CD4-positive, alpha-beta T cell treated with Interleukin-17A for 1 hour (primary cell): ENCODE measurements at places on chromosomes 1 and 21.

GRCh38 chr1:33982419-33982818 is 118.5 kb downstream of the HMGB4 start:
- DNase-seq: no peak

DNA sequence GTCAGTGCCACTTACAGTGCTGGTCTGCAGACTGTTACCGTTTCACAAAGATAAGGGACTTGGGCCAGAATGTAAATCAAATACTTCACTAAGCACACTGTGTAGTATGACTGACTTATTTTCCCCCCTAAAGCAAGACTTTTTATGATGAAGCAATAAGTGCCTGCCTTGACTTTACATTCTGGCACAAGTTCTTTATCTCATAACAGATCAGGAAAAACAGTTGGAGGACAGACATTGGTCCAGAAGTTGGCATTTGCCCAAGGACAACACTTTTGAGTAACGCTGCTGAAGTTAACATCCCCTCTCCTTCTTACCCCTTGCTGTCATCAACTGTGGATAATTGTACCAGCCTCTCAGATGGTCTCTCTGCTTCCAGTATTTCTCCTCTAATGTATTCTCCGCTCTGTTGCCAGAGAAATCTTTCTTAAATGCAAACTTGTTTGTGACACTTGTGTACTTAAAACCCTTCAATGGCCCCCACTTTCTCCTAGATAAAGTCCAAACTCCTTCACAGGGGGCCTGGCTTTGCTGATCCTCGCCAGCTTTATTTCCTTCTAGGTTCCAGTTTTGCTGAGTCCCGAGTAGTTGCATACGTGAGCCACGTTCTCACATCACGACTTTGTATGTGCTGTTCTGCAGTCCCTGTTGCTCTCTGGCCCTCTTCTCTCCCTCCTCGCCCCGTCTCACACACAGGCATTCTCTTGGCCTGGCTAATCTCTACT is 45.7 kb downstream of the S1PR1 start:
- DNase-seq: no peak

GRCh38 chr1:243244432-243244841 is 10.6 kb downstream of the CEP170 start:
- no peak for DNase-seq

GRCh38 chr1:110600716-110601115 is 5.4 kb downstream of the KCNA2 start:
- DNase-seq: no peak

DNA sequence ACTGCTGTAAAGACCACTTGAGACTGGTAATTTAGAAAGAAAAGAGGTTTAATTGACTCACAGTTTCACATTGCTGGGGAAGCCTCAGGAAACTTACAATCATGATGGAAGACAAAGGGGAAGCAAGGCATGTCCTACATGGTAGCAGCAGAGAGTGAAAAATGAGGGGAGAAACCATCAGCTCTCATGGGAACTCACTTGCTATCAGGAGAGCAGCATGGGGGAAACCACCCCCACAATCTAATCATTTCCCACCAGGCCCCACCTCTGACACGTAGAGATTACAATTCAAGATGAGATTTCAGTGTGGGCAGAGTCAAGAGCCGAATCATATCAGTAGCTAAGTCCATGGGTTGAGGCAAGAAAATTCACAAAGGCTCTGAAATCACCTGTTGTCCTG is 23.8 kb upstream of the LYPD8 start:
- DNase-seq: no peak

- no peak for DNase-seq
These were observed 28.4 kb downstream of the POFUT2 start for GRCh38 chr21:45259206-45259840.

DNA sequence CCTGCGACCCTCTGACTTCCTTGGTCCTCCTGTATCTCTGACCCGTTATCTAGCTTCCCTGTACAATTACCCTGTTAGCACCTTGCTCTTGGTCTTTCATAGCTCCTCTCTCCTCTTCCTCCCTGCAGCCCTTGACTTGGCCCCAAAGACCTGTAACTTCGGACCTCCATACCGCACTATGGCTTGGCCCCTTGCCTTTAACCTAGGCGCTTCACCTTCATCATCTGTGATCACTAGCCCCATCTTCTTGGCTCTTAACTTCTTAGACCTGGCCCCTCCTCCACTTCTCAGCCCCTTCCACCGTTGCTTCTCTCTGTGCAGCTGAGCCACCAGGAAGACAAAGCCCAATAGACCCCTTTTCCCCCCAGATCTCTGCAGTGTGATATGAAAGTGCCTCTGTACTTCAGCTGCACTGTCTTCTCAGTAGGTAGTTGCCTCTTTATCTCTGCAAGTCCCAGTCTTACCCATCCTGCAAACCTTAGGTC is 740 bp downstream of the ZNF691 start:
- DNase-seq: no peak

GRCh38 chr21:46369520-46370235 is 45.7 kb downstream of the PCNT start:
- no peak for DNase-seq

- no peak for DNase-seq
These were observed 32.9 kb upstream of the COL6A1 start for GRCh38 chr21:45948576-45949141.

GRCh38 chr1:180175806-180176205 is 21.1 kb downstream of the QSOX1 start:
- no peak for DNase-seq

DNA sequence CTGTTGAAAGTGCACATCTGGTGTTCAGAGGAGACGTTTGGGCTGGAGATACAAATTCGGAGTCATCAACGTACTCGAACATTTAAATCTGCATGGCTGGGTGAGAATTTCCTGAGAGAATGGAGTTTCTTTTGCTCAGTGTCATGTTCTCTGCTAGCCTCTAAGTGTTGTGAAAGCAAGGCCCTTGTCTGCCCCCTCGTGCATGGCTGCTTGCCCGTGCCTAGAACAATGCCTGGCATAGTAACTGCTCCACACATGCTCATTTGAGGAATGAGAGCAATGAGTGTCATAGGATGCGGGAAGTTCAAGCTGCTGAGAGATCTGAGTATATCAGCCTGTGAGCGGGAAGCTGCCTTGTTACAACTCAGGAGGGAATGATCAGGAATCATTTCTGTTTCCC is 171.1 kb upstream of the CSF3R start:
- DNase-seq: no peak

GRCh38 chr1:229217716-229218115 is 53.2 kb upstream of the RAB4A start:
- DNase-seq: no peak

DNA sequence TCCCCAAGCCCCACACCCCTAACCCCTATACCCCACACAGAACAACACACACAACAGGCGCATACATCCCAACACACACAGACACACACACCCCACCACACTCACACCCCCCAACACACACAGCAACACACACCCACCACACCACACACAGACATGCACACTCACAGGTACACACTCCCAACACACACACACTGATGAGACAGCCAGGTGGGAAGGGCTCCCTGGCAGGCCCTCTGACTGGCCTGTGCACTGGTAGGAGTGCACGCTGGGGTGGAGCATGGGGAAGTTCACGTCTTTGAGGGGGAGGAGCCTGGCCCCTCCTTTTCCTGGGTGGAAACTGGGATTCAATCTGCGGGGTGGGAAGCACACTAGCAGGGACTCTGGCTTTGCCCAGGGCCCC is 116.7 kb downstream of the RHOU start:
- DNase-seq: no peak

DNA sequence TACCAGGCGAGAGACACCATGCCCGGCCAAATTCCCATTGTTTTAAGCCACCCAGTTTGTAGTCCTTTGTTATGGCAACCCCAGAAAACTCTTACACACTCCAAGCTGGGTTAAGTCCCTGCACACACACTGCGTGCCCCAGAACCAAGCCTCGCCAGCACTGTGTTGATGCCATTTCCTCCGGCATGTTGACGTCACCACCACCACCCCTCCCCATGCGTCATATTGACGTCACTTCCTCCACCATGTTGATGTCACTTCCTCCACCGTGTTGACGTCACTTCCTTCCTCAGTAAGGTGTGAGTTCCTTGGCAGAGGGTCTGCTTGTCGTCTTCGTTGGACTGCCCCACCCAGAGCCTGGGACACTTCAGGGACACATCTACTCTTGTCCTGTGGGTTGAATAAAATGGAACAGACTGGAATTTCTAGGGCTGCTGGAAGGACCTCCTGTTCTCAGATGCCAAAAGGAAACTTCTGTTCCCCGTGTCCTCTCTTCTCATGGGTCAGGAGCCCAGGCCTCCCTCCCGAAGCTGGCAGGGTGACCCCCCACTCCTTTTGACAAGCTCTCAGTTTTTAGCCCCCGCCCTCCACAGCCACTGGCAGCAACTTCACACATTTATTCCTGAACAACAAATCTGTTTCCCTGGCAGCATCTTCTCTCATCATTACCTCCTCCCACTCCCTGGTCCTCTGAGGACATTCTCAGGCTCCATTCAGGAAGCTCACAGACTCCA is 643.3 kb downstream of the NPHP4 start:
- peak; percentile 17 for DNase-seq

DNA sequence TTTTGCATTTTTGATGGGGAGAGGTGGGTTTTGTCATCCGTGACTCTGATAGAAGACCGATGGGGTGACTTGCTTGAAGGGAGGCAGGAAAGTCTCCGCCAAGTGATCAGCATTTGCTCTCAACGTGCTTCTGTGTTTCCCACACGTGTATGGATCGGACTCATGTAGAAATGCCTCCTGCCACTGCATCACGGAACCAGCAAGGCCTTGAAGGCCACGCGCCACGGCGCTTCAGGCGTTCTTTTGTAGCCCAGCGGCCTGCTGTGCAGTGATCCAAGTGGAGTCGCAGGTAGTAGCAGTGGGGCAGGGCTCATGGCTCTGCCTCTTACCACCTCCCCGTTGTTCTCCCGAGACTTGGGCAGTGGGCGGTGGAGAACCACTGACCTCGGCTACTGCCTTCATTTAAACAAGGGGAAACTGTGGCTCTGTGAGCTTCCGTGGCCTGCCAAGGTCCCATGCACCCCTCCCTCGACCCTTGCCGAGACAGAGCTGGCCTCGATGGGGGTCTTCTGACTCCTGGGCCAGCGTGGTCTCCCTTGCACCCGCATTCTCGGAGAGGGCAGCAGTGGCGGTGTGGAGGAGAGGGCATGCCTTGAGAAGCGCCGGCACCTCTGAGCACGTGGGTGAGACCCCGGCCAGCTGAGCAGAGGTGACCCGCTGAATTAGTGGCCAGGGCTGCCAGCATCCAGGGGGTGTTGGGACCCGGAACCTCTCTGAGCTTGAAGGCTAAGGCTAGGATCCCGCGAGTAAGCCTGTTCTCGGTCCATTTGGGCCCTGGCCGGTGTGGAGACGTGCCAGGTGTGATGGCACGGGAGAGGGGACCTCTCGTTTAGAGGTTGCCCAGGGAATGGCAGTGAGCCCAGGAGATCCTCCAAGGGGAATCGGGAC is 46.1 kb upstream of the ABCG1 start:
- DNase-seq: no peak

- DNase-seq: no peak
These were observed 50.8 kb downstream of the SRRM1 start for GRCh38 chr1:24693827-24694379.

- DNase-seq: no peak
These were observed 157.9 kb upstream of the NRIP1 start for GRCh38 chr21:15222707-15223106.

DNA sequence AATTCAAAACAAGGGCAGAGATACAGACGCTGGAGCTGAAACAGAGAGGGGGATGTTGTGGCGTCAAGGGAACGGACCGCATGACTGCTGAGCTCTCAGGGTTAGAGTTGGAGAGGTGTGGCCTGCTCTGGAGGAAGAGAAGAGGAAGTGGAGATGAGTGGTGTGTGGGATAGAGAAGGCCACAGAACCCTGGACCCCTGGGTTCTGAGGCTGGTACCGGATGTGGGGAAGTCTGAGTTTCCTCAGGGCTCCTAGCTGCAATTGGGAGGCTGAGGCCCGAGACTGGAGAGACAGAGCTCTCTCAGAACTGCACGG is 1.8 kb downstream of the BCAN start:
- DNase-seq: peak; percentile 12

DNA sequence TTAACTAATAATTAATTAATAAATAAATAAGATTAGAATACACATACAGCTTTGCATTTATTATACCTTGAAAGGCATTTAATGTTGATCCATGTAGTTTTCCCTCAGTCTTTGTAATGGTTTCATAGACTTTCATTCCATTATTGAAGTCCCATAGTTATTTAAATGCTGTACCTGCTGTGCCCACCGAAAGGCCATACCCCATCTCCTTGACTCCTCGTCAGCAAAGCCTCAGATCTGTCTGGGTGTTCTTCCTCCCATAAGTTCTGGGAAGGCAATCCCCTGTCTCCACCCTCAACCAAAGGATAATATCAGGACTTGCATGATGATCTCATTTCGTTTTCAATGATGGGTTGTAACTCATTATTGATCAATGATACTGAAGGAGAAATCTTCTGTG is 17.1 kb downstream of the CCN1 start:
- DNase-seq: no peak

- DNase-seq: no peak
These were observed 18.4 kb downstream of the HHAT start for GRCh38 chr1:210347112-210347511.

DNA sequence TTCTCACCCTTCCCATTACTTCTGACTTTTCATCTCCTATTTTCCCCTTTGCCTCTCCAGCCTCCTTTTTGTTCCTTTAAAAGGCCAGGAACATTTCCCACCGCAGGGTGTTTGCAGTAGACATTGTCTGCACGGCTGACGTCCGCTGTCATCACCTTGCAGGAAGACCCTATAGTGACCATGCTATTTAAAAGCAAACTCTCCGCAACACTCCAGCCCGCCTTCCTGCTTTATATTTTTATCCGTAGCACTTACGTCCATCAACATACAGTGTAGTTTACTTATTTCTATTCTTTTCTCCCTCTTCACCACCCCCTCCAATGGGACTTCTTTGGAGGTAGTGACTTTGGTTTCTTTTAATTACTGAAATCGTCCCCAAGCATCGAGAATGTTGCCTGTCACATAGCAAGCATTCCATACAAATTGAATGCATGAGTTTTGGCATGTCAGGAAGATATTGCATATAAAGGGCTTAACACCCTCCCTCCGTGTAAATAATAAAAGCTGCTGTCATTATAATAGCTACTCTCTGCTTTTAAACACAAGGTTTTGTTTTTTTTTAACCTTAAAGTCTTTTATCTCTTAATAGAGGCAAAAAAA is 19.8 kb downstream of the SLC25A33 start:
- DNase-seq: no peak

DNA sequence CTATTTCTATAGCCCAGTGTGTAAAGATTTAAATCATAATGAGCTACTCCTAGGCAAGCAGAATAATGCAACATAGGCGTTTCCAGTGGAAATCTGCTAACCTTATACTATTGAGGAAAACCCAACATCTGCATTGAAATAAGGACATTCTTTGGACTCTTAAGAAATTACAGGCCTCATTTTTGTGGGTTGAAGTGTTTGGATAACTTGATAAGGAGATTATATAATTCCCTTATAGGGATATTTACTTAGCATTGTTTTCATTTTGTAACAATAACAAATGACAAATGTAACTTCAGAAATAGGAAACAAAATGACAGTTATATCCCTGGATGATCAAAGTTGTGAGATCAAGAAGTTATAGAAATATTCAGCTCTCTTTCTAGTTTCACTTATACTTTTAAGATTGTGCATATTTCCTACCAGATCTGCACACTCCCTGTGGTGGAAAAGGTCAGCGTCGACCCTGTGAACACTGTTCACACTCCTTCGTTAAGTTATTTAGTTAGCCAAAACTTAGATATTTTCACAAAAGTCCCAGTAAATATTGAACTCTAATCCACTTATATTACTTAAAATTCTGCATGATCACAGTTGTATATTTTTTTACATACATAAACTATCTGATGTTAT is 284.4 kb upstream of the C1orf105 start:
- no peak for DNase-seq
